ENCODE measurements at places on chromosomes 7 and 10.
A peak's percentile ranks its signal among the peaks of the same experiment; 100 is the strongest.

- DNase-seq: no peak
Observed at GRCh38 chr7:116569737-116570136, 44.9 kb downstream of the CAV1 start.

DNA sequence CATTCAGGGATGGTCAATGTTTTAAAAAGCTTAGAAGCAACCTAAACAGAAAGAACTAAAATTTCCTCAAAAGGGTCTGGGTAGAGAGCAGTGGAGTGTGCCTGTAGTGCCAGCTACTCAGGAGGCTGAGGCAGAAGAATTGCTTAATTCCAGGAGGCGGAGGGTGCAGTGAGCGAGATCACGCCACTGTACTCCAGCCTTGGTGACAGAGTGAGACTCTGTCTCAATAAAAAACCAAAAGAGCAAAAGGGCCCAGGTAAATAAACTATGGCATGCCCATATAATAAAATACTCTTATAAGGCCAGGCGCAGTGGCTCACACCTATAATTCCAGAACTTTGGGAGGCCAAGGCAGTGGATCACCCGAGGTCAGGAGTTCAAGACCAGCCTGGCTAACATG lies 93.0 kb downstream of the DNMBP start:
- no peak for DNase-seq

DNA sequence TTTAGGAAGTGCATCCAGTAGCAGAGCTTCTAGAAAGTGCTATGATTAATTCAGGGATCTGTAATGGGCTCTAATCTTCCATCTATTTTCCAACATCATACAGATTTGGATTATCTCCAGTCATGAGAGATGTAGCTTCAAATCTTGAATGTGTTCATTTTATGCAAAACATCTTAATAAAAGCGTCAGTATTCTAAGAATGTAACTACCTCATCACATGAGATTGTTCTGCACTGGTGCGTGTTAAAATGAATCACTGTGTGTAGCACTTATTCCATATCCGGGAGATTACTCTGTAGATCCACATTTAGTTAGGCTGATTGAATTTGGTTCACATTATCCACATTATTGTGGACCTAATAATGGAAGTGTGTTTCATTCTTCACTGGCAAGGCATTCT lies 344.9 kb upstream of the CHRM2 start:
- DNase-seq: no peak

DNA sequence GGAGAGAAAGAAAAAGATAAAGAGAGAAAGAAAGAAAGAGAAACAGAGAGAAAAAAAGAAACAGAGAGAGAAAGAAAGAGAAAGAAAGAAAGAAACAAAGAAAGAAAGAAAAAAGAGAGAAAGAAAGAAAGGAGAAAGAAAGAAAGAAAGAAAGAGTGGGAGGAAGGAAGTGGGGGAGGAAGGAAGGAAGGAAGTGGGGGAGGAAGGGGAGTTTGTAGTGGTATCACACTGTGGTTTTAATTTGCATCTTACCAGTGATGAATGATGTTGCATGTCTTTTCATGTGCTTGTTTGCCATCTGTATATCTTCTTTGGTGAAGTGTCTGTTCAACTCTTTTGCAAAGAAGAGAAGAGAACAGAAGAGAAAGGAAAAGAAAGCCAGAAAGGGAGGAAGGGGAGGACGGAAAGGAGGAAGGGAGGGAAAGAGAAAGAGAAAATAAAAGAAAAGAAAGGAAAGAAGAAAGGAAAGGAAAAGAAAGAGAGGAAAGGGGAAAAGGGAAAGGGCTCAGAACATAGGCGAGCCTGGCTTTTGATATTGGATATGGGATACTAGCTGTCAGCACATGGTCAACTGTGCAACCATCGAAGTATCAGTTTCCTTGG lies 79.2 kb upstream of the FRMD4A start:
- no peak for DNase-seq

DNA sequence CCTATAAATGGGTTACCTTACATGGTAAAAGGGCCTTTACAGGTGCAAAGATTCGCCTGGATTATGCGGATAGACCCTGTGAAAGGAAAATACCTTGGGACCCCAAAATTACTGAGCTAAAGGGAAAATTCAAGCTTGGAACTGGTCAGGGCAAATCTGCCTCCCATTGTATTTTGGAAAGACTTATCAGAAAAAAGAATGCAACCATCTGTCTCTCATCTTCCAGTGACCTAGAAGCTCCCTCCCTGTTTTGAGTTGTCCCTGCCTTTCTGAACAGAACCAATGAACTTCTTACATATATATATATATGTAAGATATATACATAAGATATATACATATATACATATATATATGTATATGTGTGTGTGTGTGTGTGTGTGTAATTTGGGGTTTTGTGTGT lies 583.8 kb downstream of the CALN1 start:
- no peak for DNase-seq

DNA sequence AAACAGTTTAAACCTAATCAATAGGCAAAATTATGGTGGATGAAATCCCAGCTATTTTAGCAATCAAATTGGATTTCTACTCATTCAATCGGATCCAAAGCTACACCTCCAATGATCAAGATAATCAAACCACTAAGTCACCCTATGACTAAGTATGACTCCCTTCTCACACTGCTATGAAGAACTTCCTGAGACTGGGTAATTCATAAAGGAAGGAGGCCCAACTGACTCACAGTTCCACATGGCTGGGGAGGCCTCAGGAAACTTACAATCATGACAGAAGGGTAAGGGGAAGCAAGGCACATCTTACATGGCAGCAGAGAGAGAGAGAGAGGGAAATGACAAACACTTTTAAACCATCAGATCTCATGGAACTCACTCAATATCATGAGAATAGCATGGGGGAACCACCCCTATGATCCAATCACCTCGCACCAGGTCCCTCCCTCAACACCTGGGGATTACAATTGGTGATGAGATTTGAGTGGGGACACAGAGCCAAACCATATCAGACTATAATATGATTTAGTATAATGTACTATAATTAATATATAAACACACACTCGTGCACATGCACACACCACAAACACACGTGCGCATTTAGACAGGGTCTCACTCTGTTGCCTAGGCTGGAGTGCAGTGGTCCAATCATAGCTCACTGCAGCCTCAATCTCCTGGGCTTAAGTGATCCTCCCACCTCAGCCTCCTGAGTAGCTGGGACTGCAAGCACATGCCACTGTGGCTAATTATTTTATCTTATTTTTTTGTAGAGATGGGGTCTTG lies 213.6 kb upstream of the FOXK1 start:
- no peak for DNase-seq

DNA sequence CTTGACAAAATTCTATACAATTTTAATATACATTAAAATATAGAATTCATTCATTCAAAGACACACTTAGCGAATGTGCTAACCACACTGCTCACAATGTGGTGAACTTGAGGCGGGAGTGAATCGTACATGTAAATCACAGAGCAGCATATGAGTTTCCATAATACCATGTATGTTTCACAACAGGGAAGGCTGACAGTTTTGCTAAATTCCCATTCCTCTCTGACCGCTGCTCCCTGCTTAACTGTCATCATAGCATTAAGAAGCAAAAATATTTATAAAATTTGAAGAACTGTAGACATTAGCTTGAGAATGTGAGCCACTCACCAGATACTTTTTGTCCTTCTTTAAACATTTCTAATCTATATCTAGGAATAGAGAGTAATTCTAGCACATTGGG lies 763.3 kb downstream of the MAGI2 start:
- no peak for DNase-seq

GRCh38 chr10:3945026-3945425 lies 160.0 kb upstream of the KLF6 start:
- DNase-seq: no peak

GRCh38 chr10:3111621-3112163 lies 44.3 kb downstream of the PFKP start:
- DNase-seq: no peak

DNA sequence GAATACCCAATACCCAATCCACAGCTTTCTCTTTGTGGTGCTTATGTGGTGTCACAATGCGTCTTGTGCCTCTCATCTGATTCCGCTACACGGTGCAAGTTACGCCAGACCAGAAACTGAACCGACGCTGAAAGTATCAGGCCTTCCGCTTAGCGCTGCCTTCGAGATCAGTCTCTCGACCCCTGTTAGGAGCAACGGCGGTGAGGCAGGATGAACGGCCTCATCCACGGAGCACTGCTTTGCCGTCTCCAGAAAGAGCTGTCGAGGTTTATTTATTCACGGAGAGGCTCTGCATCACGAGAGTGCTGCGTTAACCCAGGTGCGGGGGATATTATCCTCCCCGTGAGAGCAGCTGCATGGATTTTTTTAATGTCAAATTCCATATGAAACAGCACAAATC lies 464.3 kb downstream of the DNAJB6 start:
- DNase-seq: no peak

GRCh38 chr7:65554-65953 lies 126.8 kb upstream of the FAM20C start:
- DNase-seq: no peak

DNA sequence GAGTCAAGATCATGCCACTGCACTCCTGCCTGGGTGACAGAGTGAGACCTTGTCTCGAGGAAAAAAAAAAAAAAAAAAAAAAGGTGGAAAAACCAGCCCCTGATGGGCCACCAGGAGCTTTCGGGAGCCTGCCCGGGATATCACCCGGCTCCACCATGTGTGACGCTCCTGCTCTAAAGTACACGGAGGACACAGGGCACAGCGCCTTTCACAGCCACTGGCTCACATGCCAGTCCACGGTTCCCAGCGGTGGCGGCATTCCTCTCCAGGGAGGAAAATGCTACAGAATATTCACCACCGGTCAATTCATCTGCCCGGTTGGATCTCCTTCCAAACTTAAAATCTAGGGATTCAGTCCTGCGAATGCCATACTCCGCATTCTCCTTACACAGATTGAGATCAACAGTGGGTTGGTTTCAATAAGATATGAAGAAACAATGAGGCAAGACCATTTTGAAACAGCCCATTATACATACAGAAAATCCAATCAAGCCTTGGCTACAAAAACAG lies 81.2 kb downstream of the CTBP2 start:
- DNase-seq: no peak

DNA sequence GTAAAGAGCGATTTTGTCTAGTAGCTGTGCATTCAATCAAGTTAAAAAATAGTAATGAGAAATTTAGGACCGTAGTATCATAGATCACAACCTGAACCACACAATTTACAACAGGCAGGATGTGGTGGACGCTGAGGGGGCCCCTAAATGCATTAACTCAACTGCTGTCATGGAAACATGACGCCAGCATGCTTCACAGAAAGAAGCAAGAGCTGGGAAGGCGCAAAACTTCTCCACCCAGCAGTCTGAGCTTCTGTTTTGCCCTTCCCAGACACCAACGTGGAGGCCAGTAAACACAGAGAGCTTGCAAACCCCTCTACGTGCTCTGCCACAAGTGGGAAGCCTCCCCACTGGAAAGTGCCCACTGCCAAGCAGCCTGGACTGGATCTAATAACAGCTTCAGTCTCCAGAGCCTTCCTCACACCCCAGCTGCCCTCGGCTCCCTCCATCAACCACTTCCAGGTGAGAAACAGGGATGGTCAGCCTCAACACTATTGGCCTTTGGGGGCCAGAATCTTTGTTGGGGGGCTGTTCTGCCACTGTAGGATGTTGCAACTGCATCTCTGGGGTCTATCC lies 151.8 kb downstream of the SFMBT2 start:
- no peak for DNase-seq

DNA sequence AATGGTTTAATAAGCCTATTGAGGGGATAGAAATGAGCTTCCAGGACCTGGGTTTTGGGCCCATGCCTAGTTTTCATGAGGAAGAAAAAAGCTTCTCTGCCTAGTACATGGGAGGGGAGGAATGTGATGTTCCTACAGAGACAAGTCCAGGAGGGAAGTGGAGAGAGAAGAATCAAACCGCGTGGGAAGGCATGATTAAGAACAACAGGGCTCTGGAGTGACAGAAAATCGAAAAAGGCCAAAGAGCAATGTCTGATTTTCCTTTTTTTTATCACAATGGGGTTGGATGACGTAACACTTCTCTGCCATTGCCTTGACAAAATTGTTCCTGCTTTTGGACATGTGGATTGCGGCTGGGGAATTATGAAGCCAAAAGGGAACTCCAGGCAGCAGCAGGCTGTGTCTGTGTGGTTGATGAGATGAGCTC lies 258.6 kb downstream of the CXCL12 start:
- no peak for DNase-seq

DNA sequence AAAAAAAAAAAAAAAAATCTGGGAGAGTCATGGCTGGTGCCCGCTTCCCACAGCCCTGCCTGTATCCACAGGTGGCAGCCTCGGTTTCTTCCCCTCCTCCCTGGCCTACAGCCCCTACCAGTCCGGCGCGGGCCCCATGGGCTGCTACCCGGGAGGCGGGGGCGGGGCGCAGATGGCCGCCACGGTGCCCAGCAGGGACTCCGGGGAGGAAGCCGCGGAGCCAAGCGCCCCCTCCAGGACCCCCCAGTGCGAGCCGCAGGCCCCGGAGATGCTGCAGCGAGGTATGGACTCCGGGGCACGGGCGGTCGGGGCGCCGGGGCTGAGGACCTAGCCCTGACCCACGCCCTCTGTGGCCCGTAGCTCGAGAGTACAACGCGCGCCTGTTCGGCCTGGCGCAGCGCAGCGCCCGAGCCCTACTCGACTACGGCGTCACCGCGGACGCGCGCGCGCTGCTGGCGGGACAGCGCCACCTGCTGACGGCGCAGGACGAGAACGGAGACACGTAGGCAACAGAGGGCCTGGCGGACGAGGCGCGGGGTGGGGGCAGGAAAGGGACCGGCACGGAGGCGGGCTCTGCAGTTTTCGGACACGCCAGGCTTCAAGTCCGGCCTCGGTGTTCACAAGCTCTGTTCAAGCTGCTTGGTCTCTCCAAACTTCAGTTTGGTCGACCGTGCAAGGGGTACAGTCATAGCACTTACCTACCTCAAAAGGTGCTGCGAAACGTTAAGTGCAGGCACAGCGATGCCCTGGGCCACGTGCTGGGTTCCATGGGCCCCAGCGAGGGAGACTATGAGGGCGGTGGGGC lies 3.9 kb downstream of the NFKB2 start:
- peak; percentile 94 for DNase-seq

GRCh38 chr10:2081501-2081900 lies 344.2 kb upstream of the ADARB2 start:
- DNase-seq: peak; percentile 39

DNA sequence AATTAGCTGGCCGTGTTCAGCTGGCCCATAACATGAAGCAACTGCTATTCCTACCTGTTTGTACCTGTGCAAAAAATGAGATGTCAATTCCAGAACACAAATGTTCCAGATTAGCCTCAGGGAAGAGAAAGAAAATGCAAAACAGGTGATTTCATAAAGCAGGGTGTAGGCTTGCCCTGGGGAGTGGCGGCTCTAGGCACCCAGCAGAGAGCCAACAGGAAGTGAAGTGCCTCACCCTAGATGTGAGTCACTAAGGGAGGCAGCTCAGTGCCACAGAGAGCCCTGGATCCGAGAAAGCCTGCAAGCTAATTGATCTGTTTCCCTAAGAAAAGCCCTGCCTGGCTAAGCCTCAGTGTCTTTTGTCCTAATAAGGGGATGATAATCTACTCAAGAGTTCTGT lies 240.0 kb downstream of the ARHGAP21 start:
- peak; percentile 21 for DNase-seq

All from neural progenitor cell (in vitro differentiated cells).